Frontal cortex (tissue), 4 donors: ENCODE measurements at places on chromosomes 5 and 9. TPM values are rescaled to one million over a fixed set of nuclear protein-coding genes. Genes with fewer than 3 reads are reported as not detected.

DNA sequence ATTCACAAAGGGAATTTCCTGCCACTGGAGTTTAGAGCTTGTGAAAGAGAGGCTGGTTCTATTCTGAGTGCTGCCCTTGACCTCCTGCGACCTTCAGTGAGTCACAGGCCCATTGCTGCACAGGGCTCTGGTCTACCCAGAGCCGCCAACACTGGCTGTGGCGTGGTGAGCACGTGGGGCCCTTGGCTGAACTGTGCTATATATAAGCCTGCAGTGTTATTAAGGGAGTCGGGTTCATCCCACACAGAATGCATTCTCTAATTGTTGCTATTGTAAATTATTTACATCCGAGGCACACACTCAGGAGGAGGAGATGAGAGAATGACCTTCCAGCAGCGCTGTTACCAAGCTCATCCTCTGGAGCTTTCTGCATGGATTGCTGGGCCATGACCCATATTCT lies 47.1 kb downstream of the BRINP1 start:
- no peak for DNase-seq

- DNase-seq, result no peak
Measured at GRCh38 chr5:112800891-112801290, 60.2 kb upstream of the SRP19 start.

GRCh38 chr5:140371356-140372151 lies 11.6 kb downstream of the SLC4A9 start:
- no peak for DNase-seq

GRCh38 chr9:134056483-134057306 lies 11.1 kb downstream of the BRD3 start:
- DNase-seq, result no peak

GRCh38 chr9:72986522-72987116 lies 33.8 kb upstream of the ALDH1A1 start:
- DNase-seq, result no peak

DNA sequence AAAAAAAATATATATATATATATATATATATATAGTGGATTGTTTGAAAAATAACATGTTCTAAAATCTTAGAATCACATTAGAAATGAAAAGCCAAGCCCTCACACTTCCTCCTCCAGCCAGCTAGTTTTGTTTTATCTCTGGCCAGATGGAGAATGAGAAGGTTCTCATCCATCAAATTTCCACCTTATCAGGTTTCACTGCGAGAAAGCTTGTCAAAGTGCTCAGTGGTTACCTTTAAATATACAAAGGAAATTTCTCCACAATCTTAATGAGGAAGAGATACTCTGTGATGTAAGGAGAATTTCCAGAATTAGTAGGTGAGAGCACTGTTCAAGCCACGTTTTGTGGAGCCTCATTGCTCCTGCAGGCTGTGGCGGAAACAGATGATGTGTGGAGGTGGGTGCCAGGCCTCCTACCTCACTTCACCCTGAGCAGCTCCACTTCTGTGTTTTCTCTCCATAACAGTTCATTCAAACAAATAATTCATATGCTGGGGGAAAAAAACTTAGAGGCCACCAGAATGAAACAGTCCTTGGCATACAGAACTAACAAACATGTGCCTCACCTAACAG lies 71.9 kb downstream of the CDK5RAP2 start:
- no peak for DNase-seq

GRCh38 chr5:136677217-136677616 lies 311.9 kb upstream of the TRPC7 start:
- DNase-seq, result no peak

GRCh38 chr5:5182508-5183188 lies 42.5 kb downstream of the ADAMTS16 start:
- no peak for DNase-seq

FAM78A gene
- total RNA-seq, result 0.82 TPM

SPINK13 gene
- not detected for total RNA-seq
